ENCODE measurements at places on chromosomes 12 and 14.

- DNase-seq = no peak
These were observed 84.3 kb upstream of the NCOR2 start for GRCh38 chr12:124651516-124652273.

DNA sequence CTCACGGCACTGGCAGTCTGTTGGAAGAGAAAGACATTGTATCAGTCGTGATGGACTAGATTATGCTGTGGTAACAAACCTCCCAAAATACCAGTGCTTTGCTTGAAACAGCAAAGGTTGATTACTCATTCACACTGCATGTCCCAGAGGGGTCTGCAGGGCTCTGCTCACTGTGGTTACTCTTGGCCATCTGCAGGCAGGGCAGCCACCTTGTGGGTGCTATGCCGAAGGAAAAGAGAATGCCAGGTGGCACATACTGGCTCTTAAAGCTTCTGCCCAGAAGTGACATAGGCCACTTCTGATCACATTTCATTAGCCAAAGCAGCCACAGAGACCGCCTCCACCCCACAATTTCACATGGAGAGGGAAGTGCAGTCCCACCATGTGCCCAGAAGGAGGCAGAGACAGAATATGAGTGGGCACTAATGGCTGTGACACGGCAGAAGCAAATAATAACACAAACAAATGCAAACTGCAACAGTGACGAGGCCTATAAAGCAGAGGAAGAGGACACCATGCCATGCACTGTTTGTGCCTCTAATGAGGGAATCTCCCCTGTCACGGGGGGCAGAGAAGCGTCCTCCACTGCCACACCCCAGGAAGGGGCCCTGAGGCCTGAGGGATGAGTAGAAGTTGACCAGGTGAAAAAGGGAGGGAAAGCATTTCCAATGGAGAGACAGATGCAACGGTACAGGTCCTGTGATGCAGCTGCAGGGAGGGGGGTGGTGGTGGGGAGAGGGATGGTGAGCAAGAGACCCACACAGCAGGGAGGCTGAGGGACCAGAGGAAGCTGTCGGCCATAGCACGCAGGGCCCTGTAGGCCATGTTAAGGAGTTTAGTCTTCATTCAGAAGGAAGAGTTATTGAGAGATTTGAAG, 51.7 kb upstream of the KICS2 start:
- DNase-seq = no peak

DNA sequence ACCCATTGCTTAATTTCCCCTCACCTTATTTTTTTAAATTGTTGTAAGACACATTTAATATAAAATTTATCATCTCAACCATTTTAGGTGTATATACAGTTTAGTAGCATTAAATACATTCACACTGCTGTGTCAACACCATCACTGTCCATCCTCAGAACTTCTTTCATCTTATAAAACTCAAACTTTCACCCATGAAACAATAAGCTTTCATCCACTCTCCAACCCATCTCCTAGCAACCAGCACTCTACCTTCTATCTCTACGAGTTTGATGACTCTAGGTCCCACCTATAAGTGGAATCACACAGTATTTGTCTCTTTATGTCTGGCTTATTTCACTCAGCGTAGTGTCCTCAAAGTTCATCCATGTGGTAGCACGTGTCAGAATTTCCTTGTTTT, 75.5 kb downstream of the TBX3 start:
- no peak for DNase-seq

- no peak for DNase-seq
These were observed 1.3 kb downstream of the SLC38A1 start for GRCh38 chr12:46267575-46267824.

DNA sequence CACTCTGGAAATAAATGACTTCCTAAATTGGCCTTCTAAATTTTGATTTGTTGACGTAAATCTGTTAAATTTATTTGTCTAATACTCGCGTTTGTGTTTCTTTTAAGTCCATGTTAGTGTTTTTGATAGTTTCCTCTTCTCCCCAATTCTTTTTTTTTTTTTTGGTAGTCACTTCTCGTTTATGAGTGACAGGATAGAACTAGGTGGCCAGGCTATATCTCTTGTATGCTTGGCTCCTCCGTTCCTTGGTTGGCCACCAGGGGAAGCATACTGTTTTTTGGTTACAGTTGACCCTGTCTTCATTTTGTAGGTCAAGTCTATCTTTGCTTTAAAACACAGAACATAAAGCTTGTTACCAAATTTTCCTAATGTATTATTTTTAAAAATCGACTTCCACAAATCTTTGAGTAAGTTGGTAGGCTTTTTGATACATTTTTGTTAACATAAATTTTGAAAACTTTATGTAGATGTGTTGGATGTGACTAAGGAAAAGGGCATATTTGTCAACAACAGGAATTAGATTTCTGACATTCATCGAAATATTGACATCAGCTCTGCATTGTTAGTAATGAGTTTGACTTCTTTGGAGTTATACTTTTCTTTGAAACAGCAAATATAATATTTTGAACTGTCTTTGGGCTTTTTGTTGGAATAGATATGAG, 2.2 kb downstream of the RCOR1 start:
- no peak for DNase-seq

GRCh38 chr12:126390969-126391566, 1325.8 kb downstream of the AACS start:
- no peak for DNase-seq

DNA sequence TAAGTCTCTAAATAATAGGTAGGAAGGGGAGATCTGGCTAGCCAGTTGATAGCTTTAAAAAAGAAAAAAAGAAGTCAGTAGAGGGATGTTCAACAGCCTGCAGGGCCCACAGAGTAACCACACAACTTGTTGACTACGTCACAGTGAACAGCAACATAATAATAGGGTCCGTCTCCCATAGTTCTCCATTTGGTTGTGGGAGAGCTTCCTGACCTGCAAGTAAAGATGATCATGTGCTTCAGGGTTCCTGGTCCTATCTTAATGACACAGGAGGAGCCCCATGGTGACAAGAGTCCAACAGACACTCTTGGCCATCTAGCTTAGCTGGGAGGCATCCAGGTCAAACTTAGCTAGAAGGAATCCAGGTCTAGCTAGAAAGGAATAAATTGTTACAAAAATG, 36.2 kb downstream of the FGD6 start:
- DNase-seq = no peak

DNA sequence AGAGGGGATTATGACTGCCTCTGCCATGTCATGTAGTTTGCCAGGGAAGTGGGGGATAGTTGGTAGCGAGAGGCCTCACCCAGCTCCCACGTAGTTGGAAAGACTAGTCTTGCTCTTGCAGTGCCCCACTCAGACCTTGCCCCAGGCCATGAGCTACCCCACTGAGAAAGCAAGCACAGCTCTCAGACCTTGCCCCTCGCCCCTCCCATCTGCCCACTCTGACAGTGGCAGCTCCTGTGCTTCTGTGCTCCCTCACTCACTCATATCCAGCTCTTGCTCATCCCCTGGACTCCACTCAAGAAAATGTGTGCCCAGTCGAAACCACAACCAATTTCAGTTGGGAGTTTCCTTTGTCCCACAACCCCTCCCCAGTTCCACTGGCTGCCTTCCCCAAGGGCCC, 55.5 kb upstream of the BDKRB2 start:
- no peak for DNase-seq

DNA sequence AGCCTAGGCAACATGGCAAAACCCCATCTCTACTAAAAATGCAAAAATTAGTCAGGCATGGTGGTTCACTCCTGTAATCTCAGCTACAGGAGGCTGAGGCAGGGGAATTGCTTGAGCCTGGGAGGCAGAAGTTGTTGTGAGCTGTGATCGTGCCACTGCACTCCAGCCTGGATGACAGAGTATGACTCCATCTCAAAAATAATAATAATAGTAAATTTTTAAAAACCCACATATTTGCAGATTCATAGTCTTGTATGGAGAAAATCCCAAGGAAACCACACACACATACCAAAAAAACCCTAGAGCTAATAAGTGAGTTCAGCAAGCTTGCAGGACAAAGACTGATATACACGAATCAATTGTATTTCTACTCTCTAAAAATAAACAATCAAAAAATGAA, 19.0 kb upstream of the MTHFD1 start:
- DNase-seq = no peak

GRCh38 chr14:31357279-31357678, 63.1 kb downstream of the HEATR5A start:
- DNase-seq = no peak

DNA sequence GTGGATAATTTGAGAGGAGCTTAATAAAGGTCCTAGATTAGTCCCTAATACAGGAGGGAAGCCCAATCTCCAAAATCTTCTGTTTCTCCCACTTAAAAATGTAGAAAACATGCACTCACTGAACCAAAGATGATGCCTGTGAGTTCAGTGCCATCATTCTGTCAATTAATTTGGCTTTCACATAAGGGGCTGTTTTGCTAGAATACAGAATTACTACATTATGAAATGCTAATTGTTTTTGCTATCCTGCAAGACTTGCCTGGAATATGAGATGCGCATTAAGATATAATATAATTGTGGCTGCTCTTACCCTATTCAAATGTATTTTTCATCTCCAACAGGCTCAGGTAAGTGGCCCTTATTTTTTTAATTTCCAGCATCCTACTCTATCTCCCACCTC, 111.7 kb downstream of the SEC23A start:
- DNase-seq = no peak

DNA sequence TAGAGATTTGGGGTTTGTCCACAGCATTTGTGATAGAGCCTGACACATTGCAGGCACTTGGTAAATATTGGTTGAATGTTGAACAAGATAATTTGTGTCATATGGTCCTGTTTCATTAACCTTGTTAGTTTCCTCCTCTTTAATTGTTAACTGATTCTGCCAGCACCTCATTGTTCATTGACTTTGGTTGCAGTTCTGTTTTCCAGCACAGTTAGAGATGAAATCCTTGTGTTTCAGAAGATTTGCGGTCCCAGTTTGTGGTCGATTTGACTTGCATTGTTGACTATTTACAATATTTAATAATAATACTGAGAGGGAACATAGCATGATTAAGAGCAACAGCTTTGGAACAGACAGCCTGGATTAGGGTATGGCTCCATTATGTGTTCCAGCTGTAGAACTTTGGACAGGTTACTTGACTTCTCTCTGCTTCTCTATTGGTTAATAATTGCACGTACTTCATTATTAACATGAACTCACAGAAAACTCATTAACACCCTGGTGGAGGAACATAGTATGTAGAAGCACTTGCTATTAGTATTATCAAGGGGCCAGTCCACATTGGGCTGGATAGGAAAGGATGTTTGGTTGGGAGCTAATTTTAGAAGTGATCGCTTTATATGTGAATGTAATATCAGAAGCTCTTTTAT, 8.7 kb downstream of the DRAM1 start:
- DNase-seq = no peak

GRCh38 chr12:107066691-107067090, 26.7 kb downstream of the CRY1 start:
- DNase-seq = no peak

GRCh38 chr12:111304642-111305071, 64.2 kb downstream of the PHETA1 start:
- no peak for DNase-seq

GRCh38 chr14:89773644-89774316, 180.8 kb downstream of the EFCAB11 start:
- DNase-seq = peak; percentile 6

DNA sequence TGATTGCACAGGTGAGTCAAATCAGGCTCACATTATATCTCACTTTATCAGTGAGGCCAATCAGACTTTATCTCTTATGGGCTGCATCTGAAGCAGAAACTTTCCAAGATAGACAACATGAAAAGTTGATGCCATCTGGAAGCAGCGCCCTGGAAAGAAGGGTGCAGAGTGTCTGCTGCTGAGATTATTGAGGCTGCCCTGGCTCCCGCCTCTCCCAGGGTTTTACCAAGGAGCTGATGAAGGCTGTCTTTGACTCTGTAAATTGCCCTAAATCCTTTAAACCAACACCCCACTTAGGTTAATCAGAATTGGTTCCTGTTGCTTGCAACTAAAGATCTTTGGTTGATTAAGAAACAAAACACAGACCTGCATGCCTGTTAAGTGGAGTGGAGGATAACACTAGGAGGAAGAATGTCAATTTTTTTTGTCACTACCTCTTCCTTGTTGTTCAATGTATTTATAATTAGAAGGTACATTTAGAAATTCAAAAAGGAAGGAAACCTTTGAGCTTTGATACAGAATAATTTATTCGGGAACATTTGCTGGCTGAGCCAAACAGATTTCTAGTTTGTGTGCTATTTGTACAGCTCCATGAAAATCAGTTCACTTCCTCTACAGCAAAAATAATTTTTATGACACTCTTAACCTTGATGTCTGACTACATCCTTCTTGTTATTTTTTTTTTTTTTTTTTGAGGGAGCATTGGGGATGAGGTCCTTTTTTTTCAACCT, 104.1 kb downstream of the VEZT start:
- DNase-seq = no peak

DNA sequence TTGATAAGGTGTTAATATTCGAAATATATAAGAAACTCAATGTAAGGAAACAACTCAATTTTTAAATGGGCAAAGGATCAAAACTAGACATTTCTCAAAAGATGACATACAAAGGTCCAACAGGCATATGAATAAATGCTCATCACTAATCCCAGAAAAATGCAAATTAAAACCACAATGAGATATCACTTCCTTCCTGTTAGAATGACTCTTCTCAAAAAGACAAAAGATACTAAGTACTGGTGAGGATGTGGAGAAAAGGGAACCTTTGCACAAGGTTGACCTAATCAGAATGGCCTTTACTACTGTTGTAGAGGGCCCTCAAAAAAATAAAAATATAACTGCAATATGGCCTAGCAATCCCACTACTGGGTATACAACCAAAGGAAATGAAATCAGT, 383.4 kb downstream of the KCNH5 start:
- DNase-seq = no peak

GRCh38 chr14:34171431-34172172, 220.7 kb upstream of the EGLN3 start:
- no peak for DNase-seq

- DNase-seq = no peak
These were observed 20.5 kb upstream of the MTERF2 start for GRCh38 chr12:107007411-107007810.

DNA sequence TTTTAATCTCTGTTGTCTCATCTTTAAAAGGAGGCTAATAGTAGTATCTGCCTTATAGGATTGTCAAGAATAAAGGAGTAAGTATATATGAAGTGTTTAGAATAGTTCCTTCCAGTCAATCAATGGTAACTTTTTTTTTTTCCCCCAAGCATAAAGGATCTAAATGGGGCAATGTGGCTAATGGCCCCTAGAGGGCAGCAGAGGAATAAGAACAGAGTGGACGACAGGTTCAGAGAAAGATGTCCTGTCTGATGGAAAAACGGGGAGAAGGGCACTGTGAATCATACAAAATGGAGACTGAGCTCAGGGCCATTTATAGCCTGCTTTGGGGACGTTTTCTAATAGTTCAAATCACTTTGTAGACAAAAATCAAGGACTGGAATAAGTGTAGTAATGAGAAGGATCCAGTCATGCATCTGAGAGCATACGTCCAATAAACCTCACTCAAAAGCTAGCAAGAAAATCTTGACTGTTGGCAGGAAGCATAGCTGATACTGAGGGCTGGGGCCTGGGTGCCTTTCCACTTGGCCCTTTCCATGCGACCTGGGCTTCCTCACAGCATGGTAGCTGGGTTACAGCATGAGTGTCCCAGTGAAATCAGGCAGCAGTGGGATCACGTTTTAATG, 51.3 kb downstream of the IFNG-AS1 start:
- no peak for DNase-seq
